ENCODE measurements at places on chromosomes 2 and 18.

- DNase-seq: peak; percentile 3
These were observed 3.6 kb downstream of the CRYGB start for GRCh38 chr2:208142240-208142924.

DNA sequence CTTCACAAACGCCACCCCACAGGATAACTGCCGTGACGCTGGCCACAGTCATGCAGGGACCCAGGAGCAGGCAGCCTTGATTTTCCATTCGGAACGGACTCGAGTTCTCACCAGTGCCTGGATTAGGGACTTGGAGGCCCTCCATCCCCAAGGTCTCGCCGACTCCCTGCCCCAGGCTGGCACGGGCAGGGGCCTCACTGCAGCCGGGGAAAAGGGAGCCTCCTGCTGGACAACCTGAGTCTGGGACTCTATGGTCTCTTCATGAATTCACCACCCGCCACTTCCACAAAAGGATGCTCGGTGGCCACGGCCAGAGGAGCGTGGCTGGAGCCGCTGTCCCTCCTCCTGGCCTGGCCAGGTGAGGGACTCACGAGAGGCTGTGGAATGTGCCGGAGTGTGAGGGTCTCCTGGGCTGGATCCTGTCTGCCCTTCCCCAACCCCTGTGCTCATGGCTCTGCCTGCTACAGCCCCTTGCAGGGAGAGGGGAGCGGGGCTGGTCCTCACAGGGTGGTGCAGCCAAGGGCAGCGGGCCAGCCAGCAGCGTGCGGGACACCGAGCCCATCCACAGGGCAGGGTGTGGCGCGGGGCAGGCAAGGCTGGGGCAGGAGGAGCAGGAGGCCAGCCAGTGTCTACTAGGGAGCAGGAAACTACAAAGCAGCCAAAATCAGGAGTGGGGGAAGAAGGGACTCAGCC lies 42.3 kb downstream of the AQP12A start:
- no peak for DNase-seq

DNA sequence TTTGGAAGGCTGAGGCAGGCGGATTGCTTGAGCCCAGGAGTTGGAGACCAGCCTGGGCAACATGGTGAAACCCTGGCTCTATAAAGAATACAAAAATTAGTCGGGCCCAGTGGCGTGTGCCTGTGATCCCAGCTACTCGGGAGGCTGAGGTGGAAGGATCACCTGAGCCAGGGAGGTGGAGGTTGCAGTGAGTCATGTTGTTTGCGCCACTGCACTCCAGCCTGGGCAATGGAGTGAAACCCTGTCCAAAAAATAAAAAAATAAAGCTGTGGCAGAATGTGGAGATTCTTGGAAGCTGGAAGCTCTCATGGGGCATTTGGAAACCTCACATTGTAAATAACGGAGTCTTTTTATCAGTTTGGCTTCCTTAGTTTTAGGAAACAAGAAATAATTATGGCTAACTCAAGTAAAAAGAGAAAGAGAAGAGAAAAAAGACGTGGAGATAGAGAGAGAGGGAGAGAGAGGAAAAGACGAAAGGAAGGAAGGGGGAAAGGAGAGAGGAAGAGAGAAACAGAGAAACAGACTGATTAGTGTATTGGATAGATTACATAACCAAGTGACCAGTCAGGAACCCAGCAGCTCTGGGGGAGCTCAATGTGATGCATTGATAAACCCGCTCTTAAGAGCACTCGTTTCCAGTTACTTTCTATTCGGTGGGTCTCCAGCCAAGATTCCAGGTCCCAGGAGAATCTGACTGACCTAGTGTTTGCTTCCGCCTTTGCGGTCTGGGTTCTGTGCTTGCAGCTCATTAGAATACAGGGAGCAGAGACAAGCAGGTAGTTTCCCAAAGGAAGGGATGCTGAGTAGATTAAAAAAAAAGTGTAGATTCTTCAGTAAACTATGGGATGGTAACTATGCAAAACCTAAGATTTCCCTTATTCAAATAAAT lies 1.1 kb upstream of the SPAST start:
- peak; percentile 49 for DNase-seq

DNA sequence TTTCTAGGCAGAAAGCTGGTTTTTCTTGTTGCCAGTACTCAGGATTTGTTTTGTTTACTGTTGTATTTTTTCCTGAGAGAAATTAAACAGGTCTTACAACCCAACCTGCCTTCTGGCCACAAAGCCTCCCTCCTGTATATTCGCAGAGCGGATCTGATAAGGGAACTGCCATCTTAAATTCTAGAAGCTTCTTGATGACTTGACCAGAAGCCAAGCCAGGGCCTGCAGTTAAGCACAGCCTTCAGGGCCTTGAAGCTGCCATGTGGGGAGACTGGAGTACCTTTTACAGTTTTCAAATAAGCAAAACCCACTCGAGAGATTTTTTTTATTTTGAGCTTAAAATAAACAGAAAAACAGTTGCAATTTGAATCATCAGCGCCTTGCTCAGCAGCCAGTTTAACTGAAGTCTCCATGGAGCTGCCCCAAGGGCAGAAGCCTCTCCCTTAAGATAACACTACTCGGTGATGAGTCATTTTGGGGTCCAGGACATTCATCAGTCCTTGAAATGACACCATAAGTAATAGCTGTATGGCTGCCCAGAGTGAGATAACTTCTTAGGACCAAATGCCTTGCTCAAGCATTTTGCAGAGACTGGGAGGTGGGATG lies 51.5 kb upstream of the PHLPP1 start:
- DNase-seq: peak; percentile 84

DNA sequence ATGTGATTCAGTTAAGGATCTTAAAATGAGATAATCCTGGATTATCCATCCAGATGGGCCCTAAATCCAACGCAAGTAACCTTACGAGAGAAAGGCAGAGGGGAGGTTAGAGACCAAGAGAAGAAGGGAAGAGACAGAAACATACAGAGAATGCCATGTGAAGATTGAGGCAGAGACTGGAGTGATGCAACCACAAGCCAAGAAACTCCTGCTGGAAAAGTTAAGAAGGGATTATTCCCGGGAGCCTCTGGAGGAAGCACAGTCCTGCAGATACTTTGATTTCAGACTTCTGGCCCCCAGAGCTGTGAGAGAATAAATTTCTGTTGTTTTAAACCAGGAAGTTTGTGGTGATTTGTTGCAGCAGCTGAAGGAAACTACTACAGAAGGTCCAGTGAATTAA lies 992.7 kb downstream of the BCL11A start:
- no peak for DNase-seq

DNA sequence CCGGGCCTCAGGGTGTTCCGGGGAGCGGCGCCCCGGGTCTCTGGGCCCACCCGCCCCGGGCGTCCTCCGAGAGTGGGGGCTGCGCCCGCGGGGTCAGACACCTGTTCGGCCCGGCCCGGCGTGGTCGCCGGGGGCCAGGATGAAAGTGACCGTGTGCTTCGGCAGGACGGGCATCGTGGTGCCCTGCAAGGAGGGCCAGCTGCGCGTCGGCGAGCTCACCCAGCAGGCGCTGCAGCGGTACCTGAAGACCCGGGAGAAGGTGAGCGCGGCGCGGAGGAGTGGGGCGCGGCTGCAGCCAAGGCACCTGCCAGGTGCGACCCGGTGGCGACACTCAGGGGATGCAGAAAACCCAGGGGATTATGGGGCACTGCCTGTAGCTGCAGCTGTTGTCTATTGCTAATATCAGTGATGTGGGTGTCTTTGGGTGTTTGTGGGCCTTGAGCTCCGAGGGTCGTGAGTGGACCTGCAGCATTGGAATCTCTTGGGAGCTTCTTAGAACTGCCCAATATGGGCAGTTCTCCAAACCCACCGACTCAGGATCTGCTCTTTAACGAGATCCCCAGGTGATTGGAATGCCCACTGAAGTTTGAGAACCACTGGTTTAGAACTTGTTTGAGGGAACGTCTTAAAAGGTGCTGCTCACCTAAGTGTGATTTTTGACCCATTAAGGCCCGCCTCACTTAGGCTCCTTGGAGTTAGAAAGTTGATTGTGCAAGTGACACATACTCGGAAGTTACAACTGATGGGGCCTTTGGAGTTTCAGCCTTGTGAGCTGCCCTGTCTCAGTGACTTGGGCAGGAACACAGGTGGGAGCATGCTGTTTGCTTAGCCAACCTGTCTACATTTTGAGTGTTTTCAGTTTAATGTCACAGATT lies 823 bp downstream of the PARD3B start:
- no peak for DNase-seq

- DNase-seq: no peak
These were observed 275.1 kb downstream of the TGIF1 start for GRCh38 chr18:3725115-3725514.

- DNase-seq: no peak
These were observed 256.1 kb downstream of the NDUFA10 start for GRCh38 chr2:239768907-239769553.

GRCh38 chr2:203126996-203127395 lies 111.8 kb upstream of the CYP20A1 start:
- DNase-seq: no peak

- DNase-seq: no peak
These were observed 94.3 kb downstream of the ASB1 start for GRCh38 chr2:238521002-238521401.

DNA sequence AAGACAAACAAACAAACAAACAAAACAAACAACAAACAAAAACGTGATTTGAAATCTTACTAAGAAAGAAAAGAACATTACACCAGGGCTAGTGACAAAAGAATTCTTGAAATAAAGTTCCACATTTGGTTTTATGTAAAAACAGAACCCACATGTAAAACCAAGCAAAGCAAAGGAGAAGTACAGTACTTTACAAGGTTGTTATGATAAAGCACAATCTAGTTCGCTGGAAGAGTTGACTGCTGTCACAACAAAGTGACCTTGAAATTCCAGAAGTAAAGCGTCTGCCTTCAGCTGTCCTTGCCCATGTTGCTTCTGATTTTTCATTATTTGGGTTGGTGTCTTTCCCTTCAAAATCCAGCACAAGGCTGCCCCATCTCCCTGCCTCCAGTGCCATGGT lies 94.8 kb upstream of the CYRIA start:
- DNase-seq: no peak

DNA sequence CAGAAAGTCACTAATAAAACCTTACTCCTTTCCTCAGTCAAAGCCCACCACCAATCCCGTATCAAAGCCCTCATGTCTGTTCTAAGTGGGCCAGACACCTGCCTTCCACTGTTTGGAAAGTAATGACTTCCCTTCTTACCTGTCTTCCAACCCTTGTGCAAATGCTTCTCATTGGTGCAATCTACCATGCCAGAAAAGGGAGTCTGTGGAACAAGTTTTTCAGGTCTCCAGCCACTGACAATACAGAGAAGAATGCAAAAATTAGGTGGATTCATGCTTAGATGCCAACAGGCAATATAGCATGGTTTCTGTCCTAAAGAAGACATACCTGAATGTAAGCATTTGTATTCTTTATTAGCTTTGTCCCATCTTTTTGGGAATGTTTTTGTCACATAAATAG lies 1140.6 kb upstream of the LRRTM1 start:
- no peak for DNase-seq

DNA sequence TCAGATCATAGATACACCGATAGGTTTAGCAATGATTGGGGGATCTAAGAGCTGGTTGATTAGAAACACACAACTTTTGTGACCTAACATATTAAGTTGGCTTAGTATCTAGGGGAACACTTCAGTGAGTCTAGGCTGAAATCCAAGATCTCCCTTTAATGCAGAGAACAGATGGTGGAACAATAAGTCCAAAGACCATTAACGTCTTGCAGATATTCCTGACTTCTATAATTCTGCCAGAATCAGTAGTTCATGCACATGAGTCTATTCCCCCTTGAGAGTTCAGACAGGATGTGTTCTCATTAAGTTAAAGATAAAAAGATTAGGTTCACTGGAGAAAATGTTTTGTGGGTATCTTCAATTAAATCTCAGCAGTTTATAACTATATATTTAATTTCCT lies 506.5 kb downstream of the TSN start:
- DNase-seq: no peak

- no peak for DNase-seq
These were observed 98.9 kb downstream of the EIPR1 start for GRCh38 chr2:3278521-3279218.

DNA sequence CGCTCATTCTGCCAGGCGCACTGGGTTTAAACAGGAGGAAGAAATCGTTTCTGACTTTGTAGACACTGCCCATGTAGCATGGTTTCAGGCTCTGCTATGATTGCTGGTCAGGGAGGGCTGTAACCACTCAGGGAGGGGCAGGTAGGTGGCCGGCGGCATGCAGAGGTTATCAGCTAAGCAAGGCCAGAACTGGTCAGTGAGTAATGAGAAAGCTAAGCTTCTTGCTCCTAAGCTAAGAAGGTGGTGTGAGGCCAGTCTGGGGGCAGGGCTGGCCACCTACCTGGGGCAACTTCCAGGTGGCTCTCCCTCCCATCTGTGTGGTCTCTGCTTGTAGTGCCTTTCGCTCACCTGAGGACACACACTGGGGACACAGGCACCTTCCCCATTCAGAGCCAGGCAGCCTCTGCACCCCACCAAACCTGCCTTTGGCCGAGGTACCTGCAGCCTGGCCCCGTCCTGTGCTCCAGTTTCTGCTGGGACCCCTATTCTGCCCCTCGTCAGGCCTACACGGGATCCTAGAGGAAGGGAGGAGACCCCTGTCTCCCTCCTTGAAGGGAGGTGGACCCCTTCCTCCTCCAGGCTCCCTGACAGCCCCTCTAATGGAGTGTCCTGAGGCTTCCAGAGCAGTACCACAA lies 195.9 kb downstream of the SEPTIN10 start:
- DNase-seq: no peak

- DNase-seq: no peak
These were observed 356.0 kb upstream of the GALNT5 start for GRCh38 chr2:156901373-156902031.

- DNase-seq: no peak
These were observed 355.6 kb downstream of the STK39 start for GRCh38 chr2:167891841-167892240.

- DNase-seq: peak; percentile 98
These were observed 100.3 kb downstream of the TTC32 start for GRCh38 chr2:19801367-19802080.

DNA sequence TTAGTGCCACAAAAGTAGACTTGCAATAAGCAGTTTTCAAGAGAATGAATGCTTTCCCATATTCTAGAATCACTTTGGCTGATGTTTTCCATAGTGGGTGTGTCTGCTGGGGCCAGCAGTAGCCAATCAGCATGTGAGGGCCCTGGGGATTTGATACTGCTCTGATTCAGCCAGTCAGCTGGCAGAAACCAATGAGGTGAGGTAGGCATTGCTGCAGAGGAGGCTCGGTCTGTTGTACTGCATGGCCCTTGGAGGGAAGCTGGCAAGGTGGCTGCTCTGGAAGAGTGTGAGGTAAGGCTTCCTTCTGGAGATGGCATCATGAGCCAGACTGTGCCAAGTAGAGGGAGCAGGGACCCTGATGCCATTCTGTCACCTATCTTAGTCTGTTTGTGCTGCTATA lies 22.7 kb downstream of the TMEM87B start:
- DNase-seq: peak; percentile 49

DNA sequence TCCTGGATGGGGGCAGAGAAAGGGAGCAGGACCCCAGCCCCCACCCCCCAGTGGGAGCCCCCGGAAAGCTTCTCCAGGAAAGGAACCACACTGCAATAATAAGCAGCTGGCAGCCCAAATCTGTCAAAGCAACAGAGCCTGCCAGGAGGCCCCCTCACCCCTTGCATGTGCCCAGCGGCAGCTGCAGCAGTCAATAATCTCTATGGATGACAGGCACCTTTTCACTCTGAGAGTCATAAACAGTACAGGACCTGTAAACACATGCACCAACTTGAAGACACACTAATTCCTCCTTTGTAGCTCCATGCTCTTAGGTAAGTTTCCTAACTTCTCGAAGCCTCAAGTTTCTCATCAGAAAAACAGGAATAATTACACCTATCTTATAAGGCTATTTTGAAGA lies 26.2 kb upstream of the KDM3A start:
- peak; percentile 69 for DNase-seq

GRCh38 chr2:234448506-234449184 lies 48.2 kb downstream of the ARL4C start:
- no peak for DNase-seq
